ENCODE measurements at places on chromosomes 16 and 17.

- DNase-seq, result no peak
These were observed 42.2 kb upstream of the PRSS54 start for GRCh38 chr16:58337090-58337444.

GRCh38 chr17:38907930-38908675, 17.3 kb upstream of the LASP1NB start:
- DNase-seq, result no peak

- DNase-seq, result no peak
These were observed 118.2 kb upstream of the ZNF750 start for GRCh38 chr17:82957961-82958561.

DNA sequence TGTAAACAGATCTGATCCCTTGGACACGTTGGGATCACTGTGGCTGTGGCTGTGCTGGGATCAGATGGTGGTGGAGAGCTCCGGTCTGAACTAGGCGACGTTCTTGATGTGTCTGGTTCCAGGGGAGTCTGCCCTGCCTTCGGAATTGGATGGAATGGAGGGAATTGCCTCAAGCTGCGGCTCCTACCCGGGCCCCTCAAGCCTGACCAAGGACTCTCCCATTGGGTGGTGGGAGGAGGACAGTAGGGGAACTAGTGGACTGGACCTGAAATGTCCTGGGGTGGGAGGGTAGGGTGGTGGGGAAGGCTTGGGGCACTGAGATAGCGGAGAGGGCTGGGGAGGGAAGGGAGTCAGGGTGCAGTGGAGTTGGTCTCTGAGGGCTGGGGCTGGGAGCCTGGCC, 3.2 kb upstream of the UBALD1 start:
- DNase-seq, result no peak

- no peak for DNase-seq
These were observed 182.2 kb downstream of the BANP start for GRCh38 chr16:88133507-88133843.

GRCh38 chr17:63309021-63309420, 137.1 kb downstream of the CYB561 start:
- no peak for DNase-seq

DNA sequence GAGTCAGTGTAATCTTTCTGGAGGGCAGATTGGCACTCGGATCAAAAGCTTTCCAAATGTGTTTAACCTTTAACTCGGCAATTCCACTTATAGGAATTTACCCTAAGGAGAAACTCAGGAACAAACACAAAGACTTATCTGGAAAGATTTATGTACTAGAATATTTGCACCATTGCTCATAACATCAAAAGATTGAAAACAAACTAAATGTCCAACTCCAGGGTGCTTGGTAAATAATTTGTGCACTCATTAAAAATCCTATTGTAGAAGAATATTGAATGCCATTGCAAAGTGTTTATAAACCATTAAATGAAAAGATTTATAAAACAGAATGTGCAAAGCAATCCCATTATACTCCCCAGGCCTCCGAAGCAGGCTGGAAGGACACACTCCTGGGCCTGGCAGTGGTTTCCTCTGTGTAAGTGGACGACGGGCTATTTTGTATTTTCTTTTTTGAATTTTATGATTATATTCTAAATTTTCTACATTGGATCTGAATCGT, 18.7 kb upstream of the RBFOX3 start:
- no peak for DNase-seq

DNA sequence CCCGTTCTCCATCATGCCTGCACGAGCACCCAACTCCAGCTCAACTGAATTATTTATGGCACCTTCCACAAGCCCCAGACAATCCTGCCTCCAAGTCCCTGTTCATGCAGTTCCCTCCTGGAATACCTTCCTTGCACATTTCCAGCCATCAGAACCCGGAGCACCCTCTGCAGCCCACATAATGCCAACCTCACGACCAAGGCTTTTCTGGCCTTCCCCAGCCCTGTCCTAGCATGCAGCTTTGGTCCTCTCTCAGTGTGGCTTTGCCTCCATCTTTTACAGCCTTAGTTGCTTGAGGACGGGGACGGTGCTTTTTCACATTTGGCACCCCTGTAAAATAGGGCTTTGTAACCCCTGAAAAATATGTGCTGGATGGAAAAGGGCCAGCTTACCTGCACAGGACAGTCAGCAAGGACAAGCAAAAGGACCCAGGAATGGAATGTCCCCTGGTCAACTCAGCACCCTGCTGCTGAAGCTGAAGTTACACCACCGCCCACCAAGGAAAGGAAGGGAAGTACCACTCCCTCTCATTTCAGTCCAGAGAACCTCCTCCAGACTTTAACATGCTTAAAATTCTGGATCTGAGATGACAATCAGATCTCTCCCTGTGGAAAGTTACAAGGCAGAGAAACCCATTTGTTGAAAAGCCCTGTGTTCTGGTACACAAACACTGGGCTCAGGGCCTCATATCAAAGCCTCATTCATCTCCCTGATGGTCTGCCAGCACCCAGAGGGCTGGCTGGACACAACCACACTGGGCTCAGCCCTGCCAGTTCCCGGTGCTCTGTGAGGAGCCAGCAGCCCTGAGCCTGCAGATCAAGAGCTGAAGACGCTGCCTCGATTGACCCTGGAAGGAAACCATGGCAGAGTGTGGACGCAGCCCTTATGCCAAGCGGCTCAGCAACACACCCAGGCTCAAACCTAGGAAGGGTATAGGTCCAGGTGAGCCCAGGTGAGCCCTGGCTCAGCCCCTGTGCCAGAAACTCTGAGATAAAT, 2.9 kb downstream of the SLC39A11 start:
- no peak for DNase-seq

DNA sequence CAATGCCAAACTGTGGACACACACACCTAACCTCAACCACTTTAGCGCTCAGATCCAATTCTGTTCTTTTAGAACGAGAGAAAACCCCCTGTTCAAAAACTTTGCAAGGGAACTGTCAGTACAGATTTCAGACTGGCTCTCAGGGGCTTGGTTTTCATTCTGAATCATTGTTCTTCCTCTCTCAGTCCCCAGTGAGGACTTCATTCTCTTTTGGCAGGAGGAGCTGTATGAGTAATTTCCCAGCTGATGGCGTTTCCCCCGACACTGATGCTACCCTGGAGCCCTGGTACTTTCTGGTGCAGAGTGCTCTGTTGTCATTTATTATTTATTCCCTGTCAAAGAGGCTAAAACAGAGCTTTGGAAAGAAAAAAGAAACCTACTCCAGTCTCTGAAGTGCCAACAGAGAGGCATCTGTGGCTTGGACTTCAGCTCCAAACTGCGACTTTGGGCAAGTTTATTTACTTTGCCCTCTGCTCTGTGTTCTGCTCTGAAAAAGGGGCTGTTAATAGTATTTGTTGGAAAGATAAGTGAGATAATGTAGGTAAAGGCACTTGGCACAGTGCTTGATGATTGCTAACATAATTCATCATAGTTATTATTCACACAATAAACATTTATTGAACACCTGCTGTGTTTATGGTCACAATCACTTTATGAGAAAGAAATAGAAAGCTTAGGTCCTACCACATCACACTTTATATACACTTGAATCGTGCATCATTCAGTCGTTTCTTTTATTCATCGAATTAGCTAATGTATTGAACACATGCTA, 28.3 kb downstream of the ETV4 start:
- no peak for DNase-seq

GRCh38 chr17:15744885-15745284, 12.8 kb downstream of the TBC1D26 start:
- no peak for DNase-seq

- peak; percentile 39 for DNase-seq
These were observed 439.8 kb downstream of the SOX9 start for GRCh38 chr17:72560303-72561247.

- DNase-seq, result no peak
These were observed 115.1 kb upstream of the CCL2 start for GRCh38 chr17:34140006-34140405.

DNA sequence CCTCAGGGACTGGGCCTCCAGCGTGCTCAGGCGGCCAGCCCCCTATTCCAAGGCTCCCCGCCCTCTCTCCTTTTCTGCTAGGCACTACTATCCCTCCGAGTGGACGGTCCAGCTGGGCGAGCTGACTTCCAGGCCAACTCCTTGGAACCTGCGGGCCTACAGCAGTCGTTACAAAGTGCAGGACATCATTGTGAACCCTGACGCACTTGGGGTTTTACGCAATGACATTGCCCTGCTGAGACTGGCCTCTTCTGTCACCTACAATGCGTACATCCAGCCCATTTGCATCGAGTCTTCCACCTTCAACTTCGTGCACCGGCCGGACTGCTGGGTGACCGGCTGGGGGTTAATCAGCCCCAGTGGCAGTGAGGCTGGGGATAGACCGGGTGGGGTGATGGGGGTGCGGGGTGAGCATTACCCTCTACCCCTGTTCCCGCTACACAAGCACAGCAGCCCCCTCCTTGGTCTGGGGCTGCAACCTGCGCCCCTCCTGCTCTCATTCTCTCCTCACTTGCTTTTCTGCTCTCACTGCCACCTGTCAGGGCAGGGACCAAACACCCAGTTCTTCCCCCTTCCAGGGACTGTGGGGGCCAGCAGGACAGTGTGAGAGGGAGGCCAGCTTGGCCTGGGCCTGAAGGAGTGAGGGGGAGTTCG, 1.1 kb downstream of the PRSS41 start:
- no peak for DNase-seq

GRCh38 chr16:59907611-59908010, 1173.5 kb upstream of the GOT2 start:
- DNase-seq, result no peak

DNA sequence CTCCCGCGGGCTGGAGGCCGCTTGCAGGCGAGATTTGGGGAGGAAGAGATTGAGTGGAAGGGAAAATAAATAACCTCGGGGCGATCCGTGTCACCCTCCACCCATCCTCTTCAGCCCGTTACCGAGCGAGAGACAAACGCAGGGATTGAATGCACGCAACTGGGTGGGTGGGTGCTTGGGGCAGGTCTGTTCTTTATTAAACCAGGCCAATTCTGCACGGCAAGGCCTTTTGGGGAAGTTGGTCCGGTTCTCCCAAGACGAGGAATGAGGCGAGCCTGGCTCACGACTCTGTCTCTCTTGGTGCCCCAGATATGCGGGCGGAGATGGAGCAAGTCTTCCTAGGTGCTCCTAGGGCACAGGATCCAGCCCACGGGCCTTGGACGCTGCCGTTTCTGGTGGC, 396 bp upstream of the HOXB7 start:
- DNase-seq, result no peak

Measured in SW 1271 (cell line).